ENCODE measurements at places on chromosomes 4 and X.

GRCh38 chr4:175946472-175947116, 119.0 kb upstream of the WDR17 start:
- DNase-seq = no peak

DNA sequence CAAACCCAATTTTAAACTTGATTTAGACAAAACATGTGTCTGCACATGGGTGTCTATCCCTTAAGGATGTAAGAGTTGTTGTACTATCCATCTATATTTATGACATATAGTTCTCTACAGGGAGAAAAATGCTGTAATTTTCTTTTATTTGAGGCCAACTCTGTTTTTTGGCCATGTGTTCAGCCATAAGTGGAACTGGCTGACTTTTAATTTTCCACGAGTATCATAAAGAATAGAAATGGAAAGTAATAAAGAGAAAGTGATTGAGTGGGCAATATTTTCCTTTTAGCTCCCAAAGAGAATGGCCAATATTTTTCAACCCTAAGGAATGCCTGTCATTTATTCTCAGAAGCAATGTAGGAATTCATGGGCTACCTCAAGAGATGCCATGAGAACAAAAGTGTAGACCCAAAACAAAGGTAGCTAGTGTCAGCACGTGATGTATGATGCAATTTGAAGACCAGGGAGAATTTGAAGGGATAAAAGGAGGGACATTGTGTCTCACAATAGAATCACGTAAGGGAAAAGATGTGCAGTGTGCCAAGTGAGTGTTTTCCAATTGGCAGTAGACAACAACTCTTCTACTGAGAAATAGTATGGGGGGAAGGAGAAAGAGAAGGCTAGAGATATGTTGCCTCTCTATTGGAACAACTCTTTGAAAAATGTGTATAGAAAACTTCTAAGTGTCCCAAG, 27.8 kb upstream of the MXRA5 start:
- DNase-seq = no peak

DNA sequence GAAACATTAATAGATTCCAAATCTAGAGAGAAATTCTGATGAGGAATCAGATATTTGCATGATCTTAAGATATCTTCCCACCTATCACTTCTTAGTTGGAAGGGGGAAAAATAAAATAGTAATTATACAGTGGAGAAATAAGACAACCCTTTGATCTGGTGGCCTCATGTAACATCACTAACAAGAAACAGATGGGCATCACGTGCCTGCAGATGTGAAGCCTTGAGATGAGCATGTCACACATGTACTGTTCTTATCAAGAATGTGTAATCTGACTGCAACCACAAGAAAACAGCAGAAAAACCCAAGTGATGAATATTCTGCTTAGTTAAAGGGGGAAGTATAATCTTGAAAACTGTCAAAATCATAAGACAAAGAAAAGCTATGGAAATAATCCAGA, 31.4 kb upstream of the NKX6-1 start:
- no peak for DNase-seq

- no peak for DNase-seq
These were observed 170.7 kb downstream of the PTTG2 start for GRCh38 chr4:38130884-38131283.

- no peak for DNase-seq
These were observed 12.2 kb upstream of the PGRMC2 start for GRCh38 chr4:128299848-128300247.

DNA sequence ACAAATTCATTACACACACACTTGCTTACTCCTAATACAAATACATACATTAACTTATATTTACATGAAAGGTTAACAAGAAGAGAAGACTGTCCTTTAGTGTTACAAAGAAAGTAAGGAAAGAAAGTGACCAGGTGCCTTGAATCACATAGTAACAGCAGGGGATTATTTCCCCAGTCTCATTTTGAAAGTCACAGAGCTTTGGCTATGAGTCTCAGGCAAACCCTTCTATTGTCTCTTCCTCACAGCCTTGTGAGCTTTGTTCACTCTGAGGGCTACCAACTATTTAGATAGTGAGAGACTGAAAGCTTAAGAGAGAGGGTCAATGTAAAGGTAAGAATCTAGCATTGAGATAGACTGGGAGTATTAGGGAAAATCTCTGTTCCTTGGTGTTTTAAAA, 161.6 kb downstream of the NPNT start:
- no peak for DNase-seq

DNA sequence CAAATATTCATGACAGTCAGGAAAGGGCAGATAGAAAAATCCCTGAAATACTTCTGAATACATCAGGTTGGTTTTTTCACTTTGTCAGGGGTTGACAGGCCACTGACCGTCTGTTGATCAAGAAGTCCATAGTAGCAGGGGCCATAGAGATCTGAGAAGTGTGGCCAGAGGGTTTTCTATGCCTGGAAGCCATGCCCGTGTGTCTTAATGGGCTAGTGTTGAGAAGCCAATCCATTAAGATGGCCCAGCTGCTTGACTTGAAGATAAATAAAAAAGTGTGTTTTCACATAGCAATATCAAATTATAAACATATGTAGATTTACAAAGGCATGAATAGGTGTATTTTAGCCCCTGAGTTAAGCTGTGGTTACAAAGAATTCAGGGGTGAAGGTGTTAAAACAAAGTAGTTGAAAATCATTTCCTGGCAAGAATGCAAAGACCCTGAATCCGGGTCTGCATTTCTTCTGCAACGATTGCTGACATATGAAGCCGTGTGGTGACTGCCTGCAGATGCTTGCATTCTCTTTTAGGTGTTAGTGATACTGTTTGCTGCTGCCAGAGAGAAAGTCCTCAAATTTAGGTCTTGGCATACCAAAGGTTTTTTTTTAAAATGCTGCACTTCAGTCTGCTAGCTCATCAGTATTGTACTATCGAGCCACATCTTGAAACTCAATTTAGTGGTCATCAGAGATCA, 9.3 kb upstream of the LIMCH1 start:
- no peak for DNase-seq

GRCh38 chr4:139191373-139191772, 14.4 kb upstream of the ELF2 start:
- DNase-seq = no peak

- DNase-seq = no peak
These were observed 15.5 kb upstream of the HTRA3 start for GRCh38 chr4:8254076-8254475.

GRCh38 chr4:53994382-53995102, 69.9 kb downstream of the CHIC2 start:
- no peak for DNase-seq
